Endothelial cell of coronary artery (primary cell): ENCODE measurements at places on chromosomes 4 and X. TPM values are rescaled to one million over a fixed set of nuclear protein-coding genes. Genes with fewer than 3 reads are reported as not detected.

The AFP gene
- 1.0 TPM in 1 of 2 replicates, not detected in the other for total RNA-seq

The MYOZ2 gene
- total RNA-seq, result 0.18 and 0.28 TPM in 2 replicates

The SPIN4 gene
- 1.4 and 1.8 TPM in 2 replicates for total RNA-seq

The HMX1 gene
- not detected in 2 replicates for total RNA-seq

The CORIN gene
- total RNA-seq, result 0.09 and 1.9 TPM in 2 replicates

The GAGE12F gene
- not detected in 2 replicates for total RNA-seq

The FDCSP gene
- not detected in 2 replicates for total RNA-seq

The TMPRSS11B gene
- not detected in 2 replicates for total RNA-seq

The TBX22 gene
- total RNA-seq, result not detected in 2 replicates

The FAM236D gene
- total RNA-seq, result not detected in 2 replicates

The SULT1E1 gene
- 8.5 and 175 TPM in 2 replicates for total RNA-seq

The RTL5 gene
- 0.09 and 0.47 TPM in 2 replicates for total RNA-seq

The FAM133A gene
- under 0.01 TPM in 1 of 2 replicates, not detected in the other for total RNA-seq
